ENCODE measurements at places on chromosomes 12 and 14. TPM values are rescaled to one million over a fixed set of nuclear protein-coding genes. Genes with fewer than 3 reads are reported as not detected.
A peak's percentile ranks its signal among the peaks of the same experiment; 100 is the strongest.

PZP gene
- not detected for total RNA-seq

KRT72 gene
- not detected for total RNA-seq

TMCC3 gene
- 3.2 TPM for total RNA-seq

DNA sequence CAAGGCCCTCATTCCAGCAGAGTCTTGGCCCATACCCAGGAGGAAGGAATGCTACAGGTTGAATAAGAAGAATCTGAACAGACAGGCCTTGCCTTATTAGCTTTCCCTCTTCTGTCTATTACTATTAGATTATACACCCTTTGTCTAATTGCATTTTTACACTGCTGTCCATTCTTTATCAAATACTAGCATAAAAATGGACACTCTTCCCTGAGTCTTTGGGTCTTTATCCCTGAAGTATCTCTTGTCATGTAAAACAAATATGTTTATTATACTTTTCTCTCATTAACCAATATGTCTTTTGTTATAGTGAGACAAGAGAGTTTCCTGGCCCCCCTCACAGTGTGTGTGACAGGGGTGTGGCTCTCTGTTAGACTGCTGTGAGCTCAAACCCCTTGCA lies 897.4 kb upstream of the SEL1L start:
- DNase-seq, result no peak
- no peak overlapping the region for H3K4me3 ChIP-seq
- H3K27me3 ChIP-seq, result no peaks in the 10 kb centered on the region
- peaks cover 6% of the 10 kb centered on the region for H3K4me1 ChIP-seq

DNA sequence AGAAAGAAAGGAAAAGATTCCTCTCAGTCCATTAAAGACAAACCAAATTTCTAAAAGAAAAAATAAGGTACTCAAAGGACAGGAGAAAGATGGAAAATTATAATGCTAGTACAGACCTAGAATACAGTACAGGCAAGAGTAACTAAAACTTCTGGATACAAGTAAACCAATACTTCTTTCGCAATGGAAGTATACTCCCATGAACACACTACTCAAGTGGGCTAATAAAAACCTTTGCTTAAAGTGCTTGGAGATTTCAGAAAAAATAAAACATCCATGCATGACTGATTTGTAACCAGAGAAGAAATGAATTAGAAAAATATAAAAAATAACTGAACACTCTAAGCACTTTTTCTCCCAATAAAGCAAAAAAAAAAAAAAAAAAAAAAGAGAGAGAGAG lies 3.5 kb downstream of the ZBTB25 start:
- no peak overlapping the region for H3K4me3 ChIP-seq
- H3K27me3 ChIP-seq, result no peaks in the 10 kb centered on the region
- no peak for DNase-seq
- peaks cover 2% of the 10 kb centered on the region for H3K36me3 ChIP-seq
- H3K27ac ChIP-seq, result no peak overlapping the region
- H3K4me1 ChIP-seq, result peaks cover 9% of the 10 kb centered on the region

- no peaks in the 10 kb centered on the region for H3K27me3 ChIP-seq
- H3K36me3 ChIP-seq, result no peaks in the 10 kb centered on the region
- no peak overlapping the region for H3K27ac ChIP-seq
Observed at GRCh38 chr14:24688030-24688658, 54.2 kb upstream of the GZMB start.

DNA sequence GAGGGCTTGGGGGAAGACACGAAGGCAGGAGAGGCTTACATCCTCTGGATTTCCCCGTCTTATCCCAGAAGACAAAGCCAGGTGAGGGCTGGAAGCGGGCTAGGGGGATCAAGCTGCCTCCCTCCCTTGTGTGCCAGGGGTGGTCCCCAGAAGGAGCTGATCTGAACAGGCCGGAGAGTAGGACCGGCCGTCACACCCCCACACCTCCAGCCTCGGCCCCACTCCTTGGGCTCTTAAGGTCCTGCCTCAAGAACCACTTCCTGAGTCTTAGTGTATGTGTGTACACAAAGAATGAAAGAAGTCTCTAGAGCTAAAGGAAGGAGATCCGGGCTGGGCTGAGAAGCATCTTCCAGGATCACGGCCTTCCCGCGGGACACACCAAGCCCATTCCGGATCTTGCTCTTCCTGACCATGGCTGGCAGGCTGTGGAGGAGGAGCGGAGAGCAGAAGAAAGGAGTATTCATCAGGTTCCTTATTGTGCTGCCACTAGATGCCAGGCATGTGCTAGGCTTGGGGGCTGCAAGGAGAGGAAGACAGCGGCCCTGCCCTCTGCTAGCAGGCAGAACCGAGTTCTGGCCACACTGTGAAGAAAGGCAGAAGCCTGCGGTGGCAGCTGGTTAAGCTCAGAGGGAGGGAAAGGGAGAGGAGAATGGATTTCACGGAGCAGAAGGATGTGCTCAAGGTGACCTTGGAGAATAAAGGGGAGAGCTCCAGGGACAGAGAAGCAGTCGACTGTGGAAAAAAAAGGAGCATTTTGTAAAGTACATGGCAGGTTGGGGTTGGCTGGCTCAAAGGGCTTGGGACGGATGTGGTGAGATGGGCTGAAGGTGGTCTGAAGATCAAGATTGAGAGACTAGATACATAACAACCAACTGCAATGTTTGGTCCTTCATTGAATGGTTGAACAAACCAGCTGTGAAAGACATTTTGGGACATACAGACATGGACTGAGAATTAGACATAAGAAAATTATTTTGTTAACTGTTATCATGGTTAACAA lies 1.3 kb upstream of the CD63 start:
- H3K36me3 ChIP-seq, result peaks cover 21% of the 10 kb centered on the region
- no peaks in the 10 kb centered on the region for H3K27me3 ChIP-seq
- no peak overlapping the region for H3K27ac ChIP-seq

DNA sequence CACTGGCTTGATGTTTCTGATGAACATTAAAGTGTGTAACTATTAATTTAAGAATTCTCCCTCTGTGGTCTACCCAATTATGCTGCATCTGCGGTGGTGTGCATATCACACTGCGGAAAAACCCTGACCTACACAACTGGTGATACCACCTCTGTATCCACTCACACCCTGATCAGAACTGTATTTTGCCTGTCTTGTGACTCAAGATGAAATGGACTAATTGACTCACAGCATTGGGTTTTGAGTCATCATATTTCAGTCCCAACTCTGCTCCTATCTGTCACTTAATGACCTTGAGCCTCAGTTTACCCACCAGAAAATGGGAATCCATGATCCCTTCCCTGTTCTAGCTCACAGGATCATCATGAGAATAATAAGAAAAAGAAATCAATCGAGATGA lies 65.6 kb downstream of the NUAK1 start:
- DNase-seq, result no peak
- H3K4me3 ChIP-seq, result no peak overlapping the region
- H3K4me1 ChIP-seq, result peaks cover 11% of the 10 kb centered on the region
- no peaks in the 10 kb centered on the region for H3K27me3 ChIP-seq

- H3K27me3 ChIP-seq, result no peaks in the 10 kb centered on the region
- H3K27ac ChIP-seq, result no peak overlapping the region
- no peak for DNase-seq
- no peak overlapping the region for H3K4me3 ChIP-seq
Observed at GRCh38 chr14:90545966-90546751, 149.3 kb downstream of the CALM1 start.

GRCh38 chr12:29320295-29321085 lies 60.5 kb downstream of the ERGIC2 start:
- H3K27ac ChIP-seq, result no peak overlapping the region
- DNase-seq, result no peak
- H3K4me1 ChIP-seq, result no peaks in the 10 kb centered on the region
- no peaks in the 10 kb centered on the region for H3K27me3 ChIP-seq
- no peaks in the 10 kb centered on the region for H3K36me3 ChIP-seq
- no peak overlapping the region for H3K4me3 ChIP-seq

DNA sequence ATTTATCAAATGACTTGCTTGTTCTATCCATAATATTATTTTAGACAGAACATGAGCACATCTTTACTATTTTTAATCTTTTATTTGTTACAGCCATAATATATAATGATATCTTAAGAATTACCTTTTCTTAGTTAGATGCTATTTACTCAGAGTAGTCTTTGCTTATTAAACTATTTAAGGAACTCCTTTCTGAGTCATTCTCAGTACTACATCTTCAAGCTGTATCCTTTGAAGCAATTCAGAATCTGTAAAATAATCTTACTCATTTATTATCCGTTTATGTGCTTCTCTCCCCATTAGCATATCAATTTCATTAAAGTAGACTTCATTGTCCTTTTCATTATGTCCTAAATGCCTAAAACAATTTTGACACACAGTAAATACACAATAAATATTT lies 240.4 kb upstream of the FAR2 start:
- H3K27ac ChIP-seq, result no peak overlapping the region
- no peaks in the 10 kb centered on the region for H3K36me3 ChIP-seq
- DNase-seq, result no peak
- no peaks in the 10 kb centered on the region for H3K4me1 ChIP-seq
- no peak overlapping the region for H3K4me3 ChIP-seq

- no peaks in the 10 kb centered on the region for H3K27me3 ChIP-seq
- no peak for DNase-seq
- no peaks in the 10 kb centered on the region for H3K36me3 ChIP-seq
- no peaks in the 10 kb centered on the region for H3K4me1 ChIP-seq
- no peak overlapping the region for H3K4me3 ChIP-seq
- H3K27ac ChIP-seq, result no peak overlapping the region
Observed at GRCh38 chr12:52335598-52336262, 14.5 kb upstream of the KRT83 start.

- H3K27me3 ChIP-seq, result no peaks in the 10 kb centered on the region
- no peaks in the 10 kb centered on the region for H3K36me3 ChIP-seq
Observed at GRCh38 chr12:66716522-66716921, 37.6 kb upstream of the GRIP1 start.

GRCh38 chr12:77058740-77059139 lies 6.6 kb downstream of the E2F7 start:
- H3K36me3 ChIP-seq, result peaks cover 27% of the 10 kb centered on the region
- H3K4me1 ChIP-seq, result no peaks in the 10 kb centered on the region
- H3K27me3 ChIP-seq, result no peaks in the 10 kb centered on the region

- no peaks in the 10 kb centered on the region for H3K36me3 ChIP-seq
- no peak for DNase-seq
- no peak overlapping the region for H3K4me3 ChIP-seq
- peaks cover 4% of the 10 kb centered on the region for H3K4me1 ChIP-seq
- H3K27ac ChIP-seq, result no peak overlapping the region
Observed at GRCh38 chr12:622416-622815, 40.8 kb downstream of the NINJ2 start.

- H3K27ac ChIP-seq, result no peak overlapping the region
- DNase-seq, result no peak
- no peaks in the 10 kb centered on the region for H3K36me3 ChIP-seq
- H3K4me3 ChIP-seq, result no peak overlapping the region
- H3K4me1 ChIP-seq, result peaks cover 12% of the 10 kb centered on the region
Observed at GRCh38 chr12:49703647-49704137, 3.5 kb downstream of the FMNL3 start.

- DNase-seq, result no peak
- H3K27me3 ChIP-seq, result no peaks in the 10 kb centered on the region
- H3K27ac ChIP-seq, result no peak overlapping the region
- H3K4me1 ChIP-seq, result no peaks in the 10 kb centered on the region
- H3K36me3 ChIP-seq, result no peaks in the 10 kb centered on the region
- H3K4me3 ChIP-seq, result no peak overlapping the region
Observed at GRCh38 chr12:47164724-47165439, 85.1 kb upstream of the AMIGO2 start.

DNA sequence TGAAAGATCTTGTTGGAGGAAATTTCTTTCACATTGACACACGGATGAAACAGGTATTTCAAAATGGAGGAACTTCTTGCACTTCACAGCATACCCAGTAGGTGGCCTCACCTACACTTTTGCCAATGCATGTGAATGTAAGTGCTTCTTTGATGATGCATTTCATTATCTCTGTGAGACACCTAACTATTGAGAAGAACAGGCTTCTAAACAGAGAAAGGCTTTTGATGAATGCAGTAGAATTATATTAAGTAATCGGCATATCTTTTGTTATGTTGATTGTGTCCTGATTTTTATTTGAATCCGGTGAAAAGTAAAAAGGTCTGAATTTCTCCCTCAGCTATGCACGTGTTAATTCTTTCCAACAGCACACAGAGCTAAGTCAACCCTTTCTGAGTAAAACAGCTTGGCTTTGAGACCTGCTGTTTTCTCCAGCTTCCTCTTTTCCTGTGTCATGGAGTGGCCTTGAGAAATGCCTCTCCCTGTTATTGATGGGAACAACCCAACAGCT lies 399.0 kb downstream of the NAV3 start:
- no peak overlapping the region for H3K4me3 ChIP-seq
- peak; percentile 19 for DNase-seq
- no peak overlapping the region for H3K27ac ChIP-seq

- DNase-seq, result no peak
- no peak overlapping the region for H3K27ac ChIP-seq
- H3K36me3 ChIP-seq, result no peaks in the 10 kb centered on the region
- H3K27me3 ChIP-seq, result no peaks in the 10 kb centered on the region
- no peaks in the 10 kb centered on the region for H3K4me1 ChIP-seq
Observed at GRCh38 chr12:25054076-25054782, 105.3 kb upstream of the BCAT1 start.

DNA sequence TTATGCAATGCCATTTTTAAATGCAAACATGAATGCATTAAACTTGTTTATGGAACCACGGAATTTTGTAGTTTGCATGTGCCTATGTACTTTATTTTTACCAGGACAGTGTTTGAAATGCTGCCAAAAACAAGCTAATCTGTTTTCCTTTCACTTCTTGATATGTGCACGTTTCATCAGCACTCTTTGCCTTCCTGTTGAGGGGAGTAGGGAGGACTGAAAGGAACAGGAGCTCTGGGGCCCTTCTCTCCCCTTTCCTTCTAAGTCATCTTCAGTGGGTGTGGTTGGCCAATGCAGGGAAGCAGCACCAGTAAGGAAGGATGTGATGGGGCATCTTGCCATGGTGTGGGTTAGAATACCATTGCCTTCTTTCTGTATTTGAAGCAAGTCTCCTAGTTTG lies 12.1 kb upstream of the PPP4R4 start:
- H3K27ac ChIP-seq, result no peak overlapping the region
- no peak overlapping the region for H3K4me3 ChIP-seq
- no peak for DNase-seq
- peaks cover 3% of the 10 kb centered on the region for H3K27me3 ChIP-seq
- peaks cover 18% of the 10 kb centered on the region for H3K4me1 ChIP-seq

- H3K4me3 ChIP-seq, result no peak overlapping the region
- DNase-seq, result peak; percentile 56
- no peaks in the 10 kb centered on the region for H3K27me3 ChIP-seq
- no peak overlapping the region for H3K27ac ChIP-seq
- H3K36me3 ChIP-seq, result no peaks in the 10 kb centered on the region
Observed at GRCh38 chr14:21902561-21903181, 229.1 kb upstream of the OR4E1 start.

- DNase-seq, result no peak
- no peaks in the 10 kb centered on the region for H3K36me3 ChIP-seq
- H3K27ac ChIP-seq, result no peak overlapping the region
- no peaks in the 10 kb centered on the region for H3K4me1 ChIP-seq
Observed at GRCh38 chr12:100651694-100652093, 78.2 kb downstream of the GAS2L3 start.
